Neural progenitor cell (in vitro differentiated cells): ENCODE measurements at places on chromosomes 16 and 17.

DNA sequence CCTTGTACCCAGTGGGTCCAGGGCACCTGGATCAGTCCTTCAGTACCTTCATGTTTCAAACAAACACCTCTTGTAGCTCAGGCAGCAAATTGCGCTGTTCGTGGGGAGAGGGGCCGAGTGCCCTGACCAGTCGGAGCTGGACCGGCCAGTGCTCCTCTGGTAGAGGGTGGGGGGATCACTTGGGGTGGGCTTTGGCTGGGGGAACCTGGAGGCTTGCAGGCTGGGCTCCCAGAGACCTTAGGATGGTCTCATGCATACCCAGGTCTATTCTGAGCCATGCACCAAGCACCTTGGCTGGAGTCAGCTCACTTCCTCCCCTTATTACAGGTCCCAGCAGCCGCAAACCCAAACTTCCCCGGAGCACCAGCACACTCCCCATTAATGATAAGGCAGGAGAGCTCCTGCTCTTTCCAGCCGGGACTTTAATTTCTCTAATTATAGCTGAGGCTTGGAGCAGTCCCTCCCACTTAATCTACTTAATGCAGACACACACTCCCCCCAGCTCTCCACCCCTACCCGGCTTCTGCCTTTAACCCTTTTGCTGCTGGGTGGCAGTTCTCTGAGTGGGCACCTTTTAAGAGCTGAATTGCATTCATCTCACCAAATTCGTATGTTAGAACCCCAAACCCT, 26.3 kb upstream of the MGAT5B start:
- DNase-seq: peak; percentile 57

DNA sequence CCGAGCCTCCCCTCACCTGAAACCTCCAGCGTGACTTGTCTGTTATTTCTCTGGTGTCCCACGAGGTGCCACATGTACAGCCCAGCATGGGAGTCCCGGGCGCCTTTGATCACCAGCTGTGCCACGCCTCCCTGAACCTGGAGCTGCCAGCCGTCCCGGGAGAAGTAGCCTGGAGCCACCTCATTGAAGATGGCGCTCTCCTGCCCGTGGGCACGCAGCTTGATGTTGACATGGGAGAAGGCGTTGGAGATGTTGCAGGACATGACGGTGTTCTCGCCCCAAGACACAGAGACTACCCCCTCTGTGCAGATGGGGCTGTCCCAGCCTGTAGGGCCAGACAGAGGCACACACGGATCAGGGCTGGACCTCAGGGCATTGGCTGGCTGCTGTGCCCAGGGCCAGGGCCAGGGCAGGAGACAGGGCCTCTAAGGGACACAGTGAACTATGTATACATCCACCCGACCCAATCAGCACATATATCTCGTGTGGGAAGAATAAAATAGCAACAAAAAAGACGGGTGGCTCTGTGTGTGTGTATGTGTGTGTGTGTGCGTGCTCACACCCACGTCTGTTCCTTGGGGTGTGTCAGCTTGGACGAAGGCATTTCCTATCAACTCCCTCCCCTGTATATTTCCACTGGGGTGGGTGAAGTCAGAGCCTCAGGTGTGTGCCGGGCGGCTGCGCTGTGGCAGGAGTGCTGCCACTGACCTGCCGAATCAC, 7.3 kb upstream of the CD7 start:
- DNase-seq: no peak

GRCh38 chr17:17741349-17742023, 60.2 kb downstream of the RAI1 start:
- peak; percentile 91 for DNase-seq

DNA sequence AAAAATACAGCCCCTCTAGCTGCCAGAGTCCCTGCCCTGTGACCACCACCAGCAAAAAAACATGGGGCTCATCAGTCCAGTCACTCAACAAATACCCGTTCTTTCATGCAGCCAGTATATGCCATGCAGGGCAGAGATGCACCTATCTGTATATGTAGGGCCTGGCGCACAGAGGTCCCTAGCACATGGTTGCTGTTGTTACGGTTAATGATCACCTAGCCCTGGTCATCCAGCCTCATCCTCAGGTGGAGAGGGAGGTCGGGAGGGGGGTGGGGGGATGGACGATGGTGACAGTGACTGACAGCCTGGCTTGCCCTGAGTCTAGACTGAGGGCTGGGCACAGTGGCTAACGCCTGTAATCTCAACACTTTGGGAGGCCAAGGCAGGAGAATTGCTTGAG, 1.5 kb downstream of the SDR42E2 start:
- DNase-seq: no peak

DNA sequence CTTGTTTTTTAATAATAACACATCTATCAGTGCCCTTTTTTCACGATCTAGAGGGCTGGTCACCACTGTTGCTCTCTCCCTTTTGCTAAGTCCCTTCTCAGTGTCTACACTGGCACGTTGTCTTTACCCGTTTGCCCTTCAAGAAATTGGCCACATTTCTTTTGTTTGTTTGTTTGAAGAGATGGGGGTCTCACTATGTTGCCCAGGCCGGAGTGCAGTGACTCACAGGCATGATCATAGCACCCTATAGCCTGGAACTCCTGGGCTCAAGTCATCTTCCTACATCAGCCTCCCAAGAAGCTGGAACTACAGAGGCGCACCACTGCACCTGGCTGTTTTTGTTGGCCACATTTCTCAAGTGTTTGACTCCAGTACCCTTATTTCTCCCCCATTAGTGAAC, 138.0 kb upstream of the AXIN2 start:
- no peak for DNase-seq

- no peak for DNase-seq
These were observed 124.8 kb upstream of the RBBP6 start for GRCh38 chr16:24414534-24414933.

DNA sequence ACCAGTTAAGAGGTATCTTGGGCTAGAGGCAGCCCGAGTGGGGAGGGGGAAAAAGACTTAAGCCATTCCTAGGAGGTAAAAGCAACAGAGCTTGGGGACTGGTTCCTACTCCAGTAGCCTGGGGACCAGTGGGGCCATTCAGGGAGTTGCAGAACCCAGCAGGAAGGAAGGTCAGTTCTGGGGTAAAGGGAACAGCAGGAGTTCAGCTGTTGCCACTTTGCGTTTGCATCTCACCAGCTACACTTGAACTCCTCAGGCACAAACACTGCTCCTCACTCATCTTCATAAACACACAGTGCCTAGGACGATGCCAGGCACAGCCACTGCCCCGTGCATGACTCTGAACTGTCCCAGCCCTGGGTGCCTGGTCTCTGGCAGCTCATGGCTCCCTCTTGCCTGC, 4.0 kb downstream of the HAP1 start:
- DNase-seq: no peak

DNA sequence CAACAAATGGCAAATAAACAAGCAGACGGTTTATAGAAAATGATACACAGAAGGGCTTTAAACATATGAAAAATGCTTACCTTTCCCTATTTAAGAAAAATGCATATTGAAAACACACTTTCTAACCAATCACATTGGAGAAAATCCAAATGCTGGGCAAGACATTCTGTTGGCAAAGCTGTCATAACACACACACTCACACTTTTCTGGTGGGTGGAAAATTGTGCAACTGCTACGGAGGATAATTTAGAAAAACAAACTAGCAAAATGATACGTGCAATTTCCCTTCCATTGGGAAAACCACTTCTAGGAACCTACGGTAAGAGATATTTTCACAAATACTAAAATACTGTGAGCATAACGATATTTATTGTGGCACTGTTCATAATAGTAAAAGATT, 9.8 kb upstream of the MYH3 start:
- no peak for DNase-seq

DNA sequence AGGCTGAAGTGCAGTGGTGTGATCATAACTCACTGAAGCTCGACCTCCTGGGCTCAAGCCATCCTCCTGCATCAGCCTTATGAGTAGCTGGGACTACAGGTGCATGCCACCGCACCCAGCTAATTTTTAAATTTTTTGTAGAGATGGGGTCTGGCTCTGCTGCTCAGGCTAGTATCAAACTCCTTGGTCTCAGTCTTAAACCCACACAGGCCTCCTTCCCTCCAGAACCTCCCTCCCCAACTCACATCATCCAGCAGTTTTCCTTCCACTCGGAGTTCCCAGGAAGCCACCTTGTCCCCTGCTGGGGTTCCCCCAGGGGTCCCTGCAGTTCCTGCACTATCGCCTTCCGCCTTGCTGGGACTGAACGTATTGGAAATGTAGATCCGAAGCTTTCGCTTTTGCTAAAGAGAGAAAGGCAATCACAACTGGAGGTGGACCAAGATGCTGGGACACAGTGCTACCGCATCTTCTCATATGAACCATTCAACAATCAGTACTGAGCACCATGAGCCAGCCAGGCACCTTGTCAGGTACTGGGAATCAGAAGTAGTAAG, 7.2 kb downstream of the SMARCD2 start:
- DNase-seq: no peak

- DNase-seq: peak; percentile 7
These were observed 119.2 kb downstream of the HS3ST2 start for GRCh38 chr16:22933173-22933572.

DNA sequence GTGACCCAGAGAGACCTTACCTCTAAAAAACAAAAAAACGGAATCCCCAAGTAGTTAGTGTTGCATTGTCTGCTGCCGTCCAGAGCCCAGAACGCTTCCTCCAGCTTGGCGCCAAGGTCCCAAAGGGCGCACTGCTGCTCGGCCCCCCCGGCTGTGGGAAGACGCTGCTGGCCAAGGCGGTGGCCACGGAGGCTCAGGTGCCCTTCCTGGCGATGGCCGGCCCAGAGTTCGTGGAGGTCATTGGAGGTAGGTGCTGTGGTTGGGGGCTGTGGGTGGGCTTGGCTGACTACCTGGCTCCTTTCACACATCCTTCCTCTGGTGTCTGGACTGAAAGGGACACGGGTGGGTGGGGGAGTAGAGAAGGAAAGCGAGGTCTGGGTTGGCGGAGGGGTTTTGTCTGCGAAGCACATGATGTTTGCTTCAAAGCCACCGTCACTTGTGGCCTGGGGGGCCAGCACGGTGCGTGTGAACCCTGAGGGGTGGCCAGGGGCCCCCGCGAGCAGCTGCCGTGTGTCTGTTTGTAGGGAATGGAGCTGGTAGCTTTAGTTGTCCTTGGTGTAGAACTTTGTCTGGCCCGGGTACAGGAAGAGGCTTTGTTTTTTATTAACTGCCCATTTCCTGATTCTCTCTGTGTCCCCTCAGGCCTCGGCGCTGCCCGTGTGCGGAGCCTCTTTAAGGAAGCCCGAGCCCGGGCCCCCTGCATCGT, 23.8 kb downstream of the SPG7 start:
- no peak for DNase-seq

DNA sequence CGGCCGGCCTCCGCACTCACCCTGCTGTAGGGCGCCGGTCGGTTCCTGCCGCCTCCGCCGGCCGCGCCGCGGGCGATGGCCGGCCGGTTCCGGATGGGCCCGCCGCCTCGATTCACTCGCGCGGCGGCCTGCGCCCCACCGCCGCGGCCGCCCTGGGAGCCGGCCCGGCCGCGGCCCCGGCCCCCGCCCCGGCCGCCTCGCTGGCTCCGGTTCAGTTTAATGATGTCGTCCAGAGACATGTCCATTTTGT, 158 bp downstream of the ALYREF start:
- DNase-seq: no peak

DNA sequence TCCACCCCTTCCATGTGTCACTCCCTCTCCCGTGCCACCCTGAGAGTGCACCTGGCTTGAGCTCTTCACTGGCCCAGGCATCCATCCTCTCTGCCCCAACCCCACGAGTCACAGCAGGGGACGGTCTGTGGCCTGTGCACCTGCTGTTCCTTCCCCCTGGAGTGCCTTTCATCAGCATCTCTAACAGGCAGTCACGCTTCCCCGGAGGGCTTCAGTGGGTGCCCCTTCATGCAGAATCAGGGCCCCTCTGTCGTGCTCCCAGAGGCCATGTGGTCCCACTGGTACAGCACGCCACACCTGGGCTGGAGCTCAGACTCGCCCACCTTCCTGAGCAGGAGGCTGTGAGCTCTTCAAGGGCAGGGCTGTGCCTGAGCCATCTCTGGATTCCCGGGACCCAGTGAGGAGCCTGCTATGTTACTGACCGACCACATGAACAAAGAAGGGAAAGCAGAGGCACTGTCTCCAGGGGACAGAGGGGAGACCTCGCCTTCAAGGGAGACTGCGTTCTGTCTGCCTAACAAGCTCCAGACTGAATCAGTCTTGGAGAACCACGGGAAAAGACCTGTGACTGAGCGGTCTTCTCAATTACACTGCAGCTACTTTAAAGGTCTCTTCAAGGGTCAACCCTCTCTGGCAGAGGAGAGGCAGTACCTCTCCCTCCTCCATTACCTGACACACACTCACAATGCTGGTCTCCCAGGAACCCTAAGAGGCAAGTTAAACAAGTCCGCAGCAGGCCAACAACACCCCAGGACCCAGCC, 78.8 kb upstream of the DOC2B start:
- no peak for DNase-seq

DNA sequence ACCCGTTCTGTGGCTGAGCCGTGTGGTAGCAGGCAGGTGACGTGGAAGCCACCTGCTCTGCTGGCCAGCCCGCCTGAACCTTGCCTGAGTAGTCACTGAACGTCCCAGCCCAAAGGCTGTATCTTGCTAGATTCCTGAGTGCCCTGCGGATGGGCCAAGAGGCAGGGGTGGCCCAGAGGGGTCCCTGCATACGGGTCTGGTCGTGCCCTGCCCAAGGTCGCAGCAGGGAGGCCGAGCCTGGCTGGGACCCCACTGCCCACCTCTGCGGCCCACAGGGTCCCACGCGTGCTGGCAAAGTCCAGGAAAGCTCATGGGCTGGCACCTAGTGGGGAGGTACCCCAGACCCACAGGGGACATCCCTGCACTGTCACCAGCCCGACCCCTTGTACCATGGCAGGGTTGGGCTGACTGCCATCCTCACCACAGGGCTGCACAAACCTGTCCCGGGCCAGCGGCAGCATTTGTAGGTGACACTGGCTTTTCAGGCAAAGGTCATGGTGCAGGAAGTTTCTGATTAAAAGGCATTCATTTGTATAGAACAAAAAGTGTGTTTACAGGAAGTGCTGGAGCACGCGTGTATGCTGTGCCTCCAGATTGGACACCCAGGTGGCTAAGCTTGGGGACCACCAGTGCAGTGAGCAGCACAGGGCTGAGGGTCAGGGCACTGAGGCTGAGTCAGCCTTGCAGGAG, 45.1 kb upstream of the ZC3H18 start:
- no peak for DNase-seq

DNA sequence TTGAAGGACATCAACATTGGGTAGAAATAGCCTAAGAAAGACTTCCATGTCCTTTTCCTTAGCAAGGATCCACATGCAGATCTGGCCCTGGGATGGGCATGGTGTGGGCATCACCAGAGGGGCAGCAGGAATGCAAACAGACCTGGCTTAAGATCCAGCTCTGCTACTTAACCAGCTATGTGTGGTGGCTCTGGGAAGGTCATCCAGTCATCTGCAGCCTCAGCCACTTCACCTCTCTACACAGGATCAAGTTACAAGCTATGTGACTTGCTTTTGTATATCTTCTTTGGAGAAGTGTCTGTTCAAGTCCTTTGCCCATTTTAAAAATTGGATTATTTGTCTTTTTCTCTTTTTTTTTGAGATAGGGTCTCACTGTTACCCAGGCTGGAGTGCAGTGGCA, 13.5 kb upstream of the ADORA2B start:
- no peak for DNase-seq
